ENCODE measurements at places on chromosomes 1 and 21. TPM values are rescaled to one million over a fixed set of nuclear protein-coding genes. Genes with fewer than 3 reads are reported as not detected.
A peak's percentile ranks its signal among the peaks of the same experiment; 100 is the strongest.

DNA sequence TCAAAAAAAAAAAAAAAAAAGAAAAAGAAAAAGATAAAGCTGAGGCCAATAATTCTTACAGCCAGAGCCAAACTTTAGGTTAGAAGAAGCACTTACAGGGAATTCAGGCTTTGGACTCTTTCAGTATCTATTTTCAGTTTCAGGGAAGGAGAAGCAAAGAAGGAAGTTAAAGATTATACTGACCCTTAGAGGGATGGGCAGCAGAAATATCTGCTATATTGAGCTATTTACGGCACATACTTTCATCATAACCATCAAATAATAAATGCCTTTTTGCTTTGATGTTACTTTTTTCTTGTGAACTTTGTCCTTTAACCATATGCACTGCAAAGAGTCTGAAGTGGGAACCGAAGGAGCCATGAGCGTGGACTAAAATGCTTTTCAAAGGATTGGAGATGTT lies 42.0 kb downstream of the TM2D1 start:
- DNase-seq: no peak

DNA sequence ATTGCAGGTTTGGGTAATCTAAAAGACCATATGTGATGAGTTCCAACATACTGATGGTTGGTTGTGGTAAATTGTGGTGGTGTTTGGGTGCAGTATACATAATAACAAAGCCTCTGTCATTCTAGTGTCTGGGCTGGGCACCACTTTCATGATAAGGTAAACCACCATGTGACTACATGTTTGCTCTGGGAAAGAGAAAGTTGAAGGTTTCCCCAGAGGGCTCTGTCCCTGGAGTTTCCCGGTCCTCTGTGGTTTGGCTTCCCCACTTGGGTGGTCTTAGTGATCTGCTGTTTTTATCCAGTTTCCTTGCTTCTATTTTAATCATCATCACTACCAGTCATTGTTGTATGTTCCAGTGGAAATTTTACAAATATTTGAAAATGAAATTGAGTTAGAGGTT lies 55.9 kb upstream of the TSPAN2 start:
- no peak for DNase-seq

- peak; percentile 79 for DNase-seq
These were observed at the start of gene VANGL1 for GRCh38 chr1:115641762-115642167. Gene VANGL1, plus strand, starts transcription at chr1:115641970. Its CDS starts 9,444 bp downstream, at chr1:115651414.

- DNase-seq: no peak
These were observed 9.7 kb downstream of the KLHDC8A start for GRCh38 chr1:205346956-205347574.

DNA sequence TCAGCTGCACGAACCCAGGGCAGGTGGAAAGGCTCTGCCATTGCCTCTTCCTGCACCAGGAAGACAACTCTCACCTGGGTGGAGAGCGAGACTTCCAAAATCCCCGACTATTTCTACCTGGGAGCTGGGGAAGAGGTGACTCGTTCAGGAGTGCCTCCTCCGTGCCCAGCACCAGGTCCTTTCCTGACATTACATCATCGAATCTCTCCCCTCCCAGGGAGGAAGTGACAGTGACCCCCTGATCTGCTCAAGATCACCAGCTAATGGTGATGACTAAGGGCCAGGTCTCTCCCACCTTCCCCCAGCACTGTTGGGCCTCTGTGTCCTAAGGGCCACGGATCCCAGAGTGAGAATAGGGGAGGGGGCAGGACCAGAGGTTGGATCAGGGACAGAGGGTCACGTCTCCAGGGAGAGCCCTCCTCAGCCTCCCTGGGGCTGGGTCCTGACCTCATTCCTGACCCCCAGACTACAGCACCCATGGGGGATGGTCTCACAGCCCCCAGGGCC lies 6.8 kb downstream of the MEGF6 start:
- DNase-seq: no peak

Gene MIA3
- total RNA-seq: 52.7 TPM

Gene ADORA1
- 9.4 TPM for total RNA-seq

Data from psoas muscle (tissue), 8 donors.